AG04450 (cell line): ENCODE measurements at places on chromosomes 2 and 18.

- DNase-seq = no peak
Measured at GRCh38 chr2:180607514-180608049, 372.8 kb upstream of the UBE2E3 start.

DNA sequence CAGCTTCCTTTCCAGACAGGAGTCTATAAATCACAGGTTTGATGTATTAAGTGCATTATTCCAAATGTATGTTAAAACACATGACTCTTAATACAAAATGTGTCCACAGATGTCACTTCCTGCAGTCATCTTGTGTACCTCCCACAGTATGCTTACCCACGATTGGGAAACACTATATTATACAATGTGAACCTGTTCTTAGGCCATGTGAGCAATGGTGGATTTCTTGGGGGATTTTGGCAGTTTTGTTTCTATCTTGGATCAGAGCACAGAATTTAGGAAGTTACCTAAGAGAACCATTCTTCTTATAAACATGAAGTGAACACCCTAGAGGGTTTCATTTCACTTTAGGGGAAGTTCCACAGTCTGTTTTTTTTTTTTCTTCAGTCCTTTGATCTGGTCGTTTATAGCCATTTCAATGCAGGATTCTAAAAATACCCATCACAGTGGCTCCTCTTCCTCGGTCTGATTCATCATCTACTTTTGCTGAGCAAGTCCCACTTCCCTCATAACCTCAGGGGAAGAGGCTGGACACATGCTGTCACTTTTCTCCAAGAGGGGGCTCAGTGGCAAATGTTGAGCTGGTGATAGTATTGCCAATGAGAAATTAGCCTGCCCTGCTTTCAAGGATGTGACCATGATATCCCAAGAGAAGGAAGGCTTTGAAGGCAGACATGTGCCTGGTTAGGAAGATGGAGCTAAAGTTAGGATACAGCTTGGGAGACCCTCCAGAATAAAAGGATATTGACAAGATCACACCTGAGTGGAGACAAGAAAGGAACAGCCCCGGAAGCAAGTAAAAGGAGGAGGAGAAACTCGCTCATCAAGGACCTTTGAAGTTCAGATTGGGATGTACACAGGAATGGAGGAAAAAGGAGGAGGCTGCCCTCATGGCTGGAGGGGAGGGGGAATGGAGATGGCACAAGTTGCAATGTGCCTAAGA is 22.6 kb downstream of the PLEK start:
- DNase-seq = no peak

- no peak for DNase-seq
Measured at GRCh38 chr18:46271488-46271887, 167.3 kb downstream of the HAUS1 start.

- no peak for DNase-seq
Measured at GRCh38 chr2:65031341-65032018, 24.7 kb upstream of the CEP68 start.

DNA sequence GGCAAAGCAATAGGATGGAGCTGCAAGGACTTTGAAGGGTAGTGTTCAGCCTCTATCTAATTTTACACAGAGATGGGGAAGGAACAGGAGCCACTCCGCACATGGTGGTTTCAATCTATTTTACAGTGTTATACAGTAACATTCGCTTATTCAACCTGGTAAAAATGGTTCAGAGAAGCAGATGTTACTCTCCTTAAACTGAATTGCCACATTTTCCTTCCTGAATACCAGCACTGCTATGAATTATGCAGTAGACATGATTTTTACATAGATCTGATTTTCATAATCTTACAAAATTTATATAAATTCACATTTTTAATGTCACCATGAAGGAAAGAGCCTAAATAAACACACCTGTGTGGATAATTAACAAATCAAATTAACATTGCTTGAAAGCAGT is 85.0 kb downstream of the ITGA4 start:
- DNase-seq = no peak

DNA sequence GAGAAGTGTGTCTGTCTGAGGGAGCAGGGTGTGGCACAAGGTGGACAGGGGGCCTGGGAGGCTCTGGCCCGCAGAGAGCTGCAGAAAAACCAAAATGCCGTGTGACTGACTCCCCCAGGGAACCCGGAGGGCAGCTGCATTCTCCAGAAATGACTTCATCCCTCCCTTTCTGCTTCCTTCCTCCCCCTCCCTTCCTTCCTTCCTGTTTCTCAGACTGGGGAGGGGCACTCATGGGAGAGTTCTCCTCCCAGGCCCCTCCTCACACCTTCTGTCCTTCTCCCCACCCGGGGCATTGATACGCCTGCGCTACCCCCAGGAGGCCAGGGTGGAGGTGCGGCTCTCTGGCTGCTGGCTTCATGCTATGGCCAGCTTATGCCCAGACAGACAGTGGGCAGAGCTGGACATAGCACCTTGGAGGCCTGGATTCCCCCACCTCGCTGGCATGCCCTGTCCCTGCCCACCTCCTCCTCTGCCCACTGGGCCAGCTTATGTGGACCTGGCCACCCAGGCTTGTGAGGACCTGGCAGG is 8.2 kb upstream of the GPR17 start:
- peak; percentile 44 for DNase-seq
